ENCODE measurements at places on chromosomes 5 and 9. TPM values are rescaled to one million over a fixed set of nuclear protein-coding genes. Genes with fewer than 3 reads are reported as not detected.

CDH6 gene
- total RNA-seq = 7.0 TPM

TRAF2 gene
- total RNA-seq = 3.2 TPM

POLR3G gene
- 3.0 TPM for total RNA-seq

FAM221B gene
- total RNA-seq = not detected

PCDHGA3 gene
- total RNA-seq = 3.0 TPM

DOK3 gene
- total RNA-seq = 17.4 TPM

MYMK gene
- not detected for total RNA-seq

GRCh38 chr9:27586304-27586703 is 13.0 kb upstream of the C9orf72 start:
- no peak for DNase-seq

DNA sequence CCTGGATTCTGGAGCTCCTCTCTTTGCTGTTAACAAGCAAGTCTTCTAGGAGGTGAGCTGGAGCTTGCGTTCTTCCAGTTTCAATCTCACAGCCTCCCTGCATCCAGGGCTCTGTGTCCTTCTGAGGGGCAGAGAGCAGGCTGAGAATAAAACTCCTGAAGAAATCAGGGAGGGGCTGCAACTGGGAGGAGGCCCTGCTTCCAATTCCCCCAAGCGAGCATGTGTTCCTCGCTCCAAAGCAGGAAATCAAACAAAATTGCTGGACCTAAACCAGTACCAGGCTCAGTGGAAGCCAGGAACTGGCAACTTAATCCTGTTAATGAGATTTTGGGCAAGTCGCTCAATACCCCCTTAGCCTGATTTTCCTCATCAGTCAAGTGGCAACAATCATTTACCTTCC is 181.8 kb downstream of the ASTN2 start:
- DNase-seq = no peak

GRCh38 chr5:167916706-167917105 is 374.7 kb upstream of the WWC1 start:
- no peak for DNase-seq

DNA sequence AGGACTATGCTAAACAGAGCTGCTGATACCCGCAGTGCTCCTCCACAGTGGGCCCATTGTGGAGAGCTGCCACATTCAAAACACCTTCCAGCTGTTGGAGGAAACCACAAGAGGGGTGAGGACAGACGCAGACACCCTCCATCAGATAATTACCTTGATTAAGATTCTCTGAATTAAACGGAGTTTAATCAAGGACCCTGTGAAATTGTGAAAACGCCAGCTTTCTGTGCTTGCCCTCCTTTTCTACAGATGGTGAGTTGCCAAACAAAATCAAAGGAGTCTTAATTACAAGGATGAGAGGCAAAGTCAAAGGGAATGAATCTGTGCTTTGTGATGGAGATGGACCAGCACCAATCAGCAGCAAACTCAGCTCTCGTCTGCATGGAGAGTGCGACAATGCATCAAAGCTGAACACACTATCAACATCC is 596.1 kb downstream of the ELAVL2 start:
- no peak for DNase-seq

GRCh38 chr5:93578813-93579691 is 2.0 kb downstream of the NR2F1-AS1 start:
- DNase-seq = no peak

GRCh38 chr9:36189976-36190375 is 745 bp upstream of the CLTA start:
- DNase-seq = no peak

GRCh38 chr9:93669958-93670207 is 93.5 kb downstream of the PHF2 start:
- DNase-seq = no peak

- DNase-seq = no peak
Observed at GRCh38 chr5:135010502-135011354, 23.3 kb downstream of the PITX1 start.

DNA sequence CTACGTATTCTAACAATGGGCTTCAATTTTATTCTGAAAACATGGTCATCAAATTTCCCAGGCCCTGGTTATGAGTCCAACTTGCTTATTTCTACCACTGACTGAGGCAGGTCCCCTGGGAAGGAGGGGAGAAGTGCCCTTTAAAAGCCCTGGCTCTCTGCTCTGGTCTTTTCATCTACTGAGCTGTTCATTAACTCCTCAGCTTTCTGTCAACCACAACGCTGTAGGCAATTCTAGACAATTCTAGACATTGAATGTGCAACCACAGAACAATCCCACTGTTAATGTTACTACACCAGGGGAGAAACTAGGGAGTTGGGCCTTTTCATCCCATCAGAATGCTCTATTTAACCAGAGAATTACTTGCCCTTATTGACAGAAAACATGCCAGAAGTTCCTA is 10.0 kb downstream of the MOCS2 start:
- no peak for DNase-seq

DNA sequence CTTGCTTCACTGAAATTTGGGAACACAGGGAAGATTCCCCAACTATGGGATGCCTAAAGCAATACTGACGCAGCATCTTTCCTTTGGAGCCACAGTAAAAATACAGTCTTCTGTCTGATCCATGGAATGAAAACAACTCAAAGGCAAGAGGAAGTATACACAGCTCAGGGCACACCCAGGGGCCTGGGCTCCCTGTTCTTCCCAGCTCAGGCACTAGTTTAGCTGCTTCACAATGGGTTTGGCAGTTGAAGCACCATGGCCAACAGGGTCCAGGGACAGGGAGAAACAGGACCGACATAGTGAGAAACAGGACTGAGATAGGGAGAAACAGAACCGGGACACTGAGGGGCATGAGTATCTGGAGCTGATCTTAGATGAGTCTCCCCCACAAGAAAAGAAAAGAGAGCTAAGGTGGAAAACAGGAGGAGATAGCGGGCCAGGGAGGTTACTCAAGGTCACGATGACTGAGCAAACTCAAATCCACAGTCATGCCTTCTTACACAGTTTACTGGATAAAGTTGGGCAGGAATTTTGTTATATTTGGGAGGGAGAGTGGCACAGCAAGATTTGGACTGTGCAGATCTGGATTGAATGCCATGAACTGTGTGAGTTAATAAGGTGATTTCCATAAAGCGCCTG is 198.8 kb downstream of the SMARCA2 start:
- no peak for DNase-seq

GRCh38 chr9:121743441-121744001 is 92.1 kb downstream of the DAB2IP start:
- no peak for DNase-seq

DNA sequence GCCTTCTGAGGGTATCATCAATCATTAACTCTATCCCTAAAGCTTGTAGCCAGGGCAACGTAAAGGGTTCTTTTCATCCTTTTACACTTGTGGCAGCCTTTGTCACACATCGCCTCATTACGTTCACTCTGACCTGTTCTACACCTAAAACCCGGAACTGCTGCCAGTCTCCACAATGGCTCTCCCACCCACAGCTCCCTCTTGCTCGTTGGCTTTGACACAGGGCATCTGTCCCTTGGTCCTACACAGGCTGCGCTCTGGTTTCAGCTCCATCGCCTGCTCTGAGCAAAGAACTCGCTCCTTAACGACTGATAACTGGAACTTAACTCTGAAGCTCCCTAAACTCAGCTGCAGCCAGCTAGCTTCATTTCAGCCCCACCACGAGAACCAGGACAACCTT is 112.8 kb upstream of the CTNND2 start:
- no peak for DNase-seq

DNA sequence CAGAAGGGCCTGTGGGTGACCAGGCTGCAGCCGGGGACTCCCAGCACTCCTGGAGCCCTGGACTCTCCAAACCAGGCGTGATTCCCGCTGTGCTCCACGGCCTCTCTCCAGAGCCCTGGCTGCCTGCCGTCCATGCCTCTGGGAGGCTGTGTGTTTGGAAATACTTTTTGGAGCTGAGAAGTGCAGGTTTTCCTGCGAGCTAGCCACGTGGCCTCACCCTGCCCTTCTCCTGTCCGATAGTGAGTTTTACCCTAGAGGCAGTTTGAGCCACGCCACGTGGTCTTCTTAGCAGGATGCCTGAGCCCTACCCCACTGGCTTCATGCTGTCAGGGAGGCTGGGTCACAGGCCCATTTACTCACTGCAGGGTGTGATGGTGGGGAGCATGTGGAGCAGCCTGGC is 71.3 kb downstream of the COL5A1 start:
- no peak for DNase-seq

DNA sequence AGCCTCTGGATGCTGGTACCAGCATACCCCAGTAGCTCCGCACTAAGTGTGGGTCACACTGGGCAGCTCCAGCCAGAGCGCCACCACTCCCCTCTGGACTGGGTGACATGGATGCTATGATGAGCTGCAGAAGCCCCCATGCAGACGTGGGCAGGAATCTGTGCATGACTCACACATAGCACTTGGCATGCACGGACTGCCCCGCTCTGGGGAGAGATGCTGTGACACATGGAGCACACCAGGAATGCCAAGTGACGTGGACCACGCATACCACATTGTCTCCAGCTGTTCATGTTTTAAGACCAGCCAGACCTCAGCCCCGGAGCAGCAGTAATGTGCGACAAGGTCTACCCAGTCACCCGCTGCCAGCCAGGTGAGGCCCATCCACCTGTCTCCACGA is 64.1 kb downstream of the SEMA4D start:
- DNase-seq = no peak

DNA sequence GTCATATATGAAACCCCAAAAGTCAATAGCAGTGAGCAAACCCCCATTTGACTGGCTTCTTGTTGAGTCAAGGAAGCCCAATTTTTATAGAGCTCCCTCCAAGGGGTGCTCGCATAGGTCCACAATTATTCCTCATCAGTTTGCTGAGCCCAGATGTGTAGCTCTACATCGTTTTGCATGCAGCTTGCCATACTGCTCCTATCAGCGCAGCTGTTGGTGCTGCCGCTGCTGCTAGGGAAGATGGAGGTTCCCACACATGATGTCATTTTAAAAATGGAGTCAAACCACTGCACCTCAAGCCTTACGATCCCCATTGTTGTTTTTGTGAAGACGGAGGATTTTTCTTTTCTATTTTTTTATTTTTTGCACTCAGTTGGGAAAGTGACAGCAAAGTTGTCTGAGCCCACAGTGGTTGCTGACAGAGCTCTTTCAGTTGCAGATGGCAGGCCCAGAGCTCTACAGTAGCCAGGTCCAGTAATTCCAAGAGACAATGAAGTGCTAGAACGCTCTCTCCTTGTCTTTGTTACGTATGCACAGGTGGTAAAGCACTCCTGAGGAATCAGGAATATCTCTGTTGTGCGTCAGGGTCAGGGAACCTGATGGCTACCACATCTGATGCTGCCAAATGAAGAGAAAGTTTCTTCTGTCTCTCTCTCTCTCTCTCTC is 23.2 kb upstream of the C5orf63 start:
- no peak for DNase-seq

DNA sequence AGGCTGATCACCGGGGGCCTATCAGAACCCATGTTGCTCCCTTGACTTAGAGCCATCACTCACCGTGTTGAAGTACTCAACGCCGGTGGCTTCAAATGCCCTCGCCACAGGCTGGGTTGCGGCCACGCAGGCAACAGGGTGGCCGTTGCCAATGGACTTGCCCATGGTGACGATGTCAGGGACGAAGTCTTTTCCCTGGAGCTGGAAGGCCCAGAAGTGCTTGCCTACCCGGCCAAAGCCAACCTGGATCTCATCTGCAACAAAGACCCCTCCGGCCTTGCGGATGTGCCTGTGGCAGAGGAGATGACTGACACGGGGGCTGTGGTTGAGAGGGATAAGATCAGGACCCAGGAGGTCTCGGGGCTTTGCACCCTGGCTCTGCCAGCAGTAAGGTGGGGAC is 10.3 kb downstream of the PHYKPL start:
- no peak for DNase-seq

DNA sequence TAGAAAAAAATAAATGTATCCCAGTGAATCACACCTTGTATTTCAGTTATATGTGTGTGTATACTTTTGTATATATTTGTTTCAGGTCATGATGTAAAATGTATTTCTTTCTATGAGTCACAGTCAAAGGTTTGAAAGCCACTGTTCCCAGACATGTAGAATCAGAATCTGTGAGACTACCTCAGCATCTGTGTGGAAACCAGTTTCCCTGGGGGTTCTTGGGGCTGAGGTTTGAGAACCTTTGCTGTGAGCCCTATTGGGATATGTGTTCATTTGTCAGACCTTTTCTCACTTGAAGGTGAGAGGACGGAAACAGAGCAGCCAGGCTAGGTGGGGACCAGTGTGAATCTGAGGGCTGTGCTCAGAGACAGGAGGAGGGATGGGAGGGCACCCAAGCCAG is 78.7 kb upstream of the SAP30L start:
- DNase-seq = no peak

DNA sequence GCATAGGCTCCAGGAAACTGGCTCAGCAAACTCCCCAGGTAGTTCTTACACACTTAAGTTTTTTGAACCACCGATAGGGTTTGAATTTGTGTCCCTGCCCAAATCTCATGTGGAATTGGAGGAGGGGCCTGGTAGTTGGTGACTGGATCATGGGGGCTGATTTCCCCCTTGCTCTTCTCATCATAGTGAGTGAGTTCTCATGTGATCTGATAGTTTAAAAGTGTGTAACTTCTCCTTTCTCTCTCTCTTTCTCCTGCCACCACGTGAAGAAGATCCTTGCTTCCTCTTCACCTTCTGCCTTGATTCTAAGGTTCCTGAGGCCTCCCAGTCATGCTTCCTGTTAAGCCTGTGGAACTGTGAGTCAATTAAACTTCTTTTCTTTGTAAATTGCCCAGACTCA is 22.4 kb upstream of the HACD4 start:
- no peak for DNase-seq

- DNase-seq = no peak
Observed at GRCh38 chr5:98095072-98095471, 678.4 kb upstream of the RGMB start.

- DNase-seq = no peak
Observed at GRCh38 chr9:87889882-87890252, 7.2 kb downstream of the SPATA31E1 start.
